NCI-H1436 treated with DMSO at 0.1 percent for 48 hours (cell line): ENCODE measurements at places on chromosomes 4 and X.

DNA sequence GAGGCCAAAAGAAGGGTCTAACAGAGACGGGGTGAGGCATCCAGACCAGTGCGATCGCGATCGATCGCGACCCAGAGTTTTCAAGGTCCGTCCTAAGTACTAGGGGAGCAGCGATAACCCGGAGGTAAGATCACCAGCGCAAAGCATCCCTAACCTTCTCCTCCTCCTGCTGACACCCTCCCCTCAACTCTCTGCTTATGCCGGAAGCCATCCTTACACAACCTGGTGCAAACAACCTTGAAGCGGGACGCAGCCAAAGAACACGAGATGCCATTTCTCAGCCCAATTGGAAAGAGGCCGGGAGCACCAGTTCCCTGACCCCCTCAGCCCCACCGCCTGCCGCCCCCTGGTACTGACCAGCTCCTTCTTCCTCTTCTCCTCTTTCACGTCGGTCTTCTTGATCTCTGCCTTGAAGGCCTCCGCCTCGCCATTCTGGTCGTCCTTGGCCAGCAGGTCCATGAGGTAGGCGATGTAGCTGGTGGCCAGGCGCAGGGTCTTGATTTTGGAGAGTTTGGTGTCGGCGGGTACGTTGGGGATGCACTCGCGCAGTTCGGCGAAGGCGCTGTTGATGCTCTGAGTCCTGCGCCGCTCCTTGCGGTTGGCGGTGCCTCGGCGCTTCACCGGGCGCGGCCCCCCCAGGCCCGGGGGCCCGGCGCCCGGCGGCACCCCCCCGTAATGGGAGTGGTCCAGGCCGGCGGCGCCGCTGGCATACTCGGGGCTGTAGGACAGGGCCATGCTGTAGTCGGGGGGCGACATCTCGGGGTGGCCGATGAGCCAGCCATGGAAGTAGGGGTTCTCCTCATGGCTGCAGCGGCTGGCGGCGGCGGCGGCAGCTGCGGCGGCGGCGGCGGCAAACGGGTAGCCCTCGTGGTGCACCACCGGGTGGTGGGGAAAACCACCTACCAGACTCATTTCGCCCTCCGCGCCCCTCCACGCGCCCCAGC, 1.4 kb downstream of the HAND2 start:
- no peak for DNase-seq

- no peak for DNase-seq
These were observed 59.2 kb downstream of the ARHGAP24 start for GRCh38 chr4:85534120-85534519.

- no peak for DNase-seq
These were observed 105.5 kb upstream of the DDIT4L start for GRCh38 chr4:100295792-100296191.

DNA sequence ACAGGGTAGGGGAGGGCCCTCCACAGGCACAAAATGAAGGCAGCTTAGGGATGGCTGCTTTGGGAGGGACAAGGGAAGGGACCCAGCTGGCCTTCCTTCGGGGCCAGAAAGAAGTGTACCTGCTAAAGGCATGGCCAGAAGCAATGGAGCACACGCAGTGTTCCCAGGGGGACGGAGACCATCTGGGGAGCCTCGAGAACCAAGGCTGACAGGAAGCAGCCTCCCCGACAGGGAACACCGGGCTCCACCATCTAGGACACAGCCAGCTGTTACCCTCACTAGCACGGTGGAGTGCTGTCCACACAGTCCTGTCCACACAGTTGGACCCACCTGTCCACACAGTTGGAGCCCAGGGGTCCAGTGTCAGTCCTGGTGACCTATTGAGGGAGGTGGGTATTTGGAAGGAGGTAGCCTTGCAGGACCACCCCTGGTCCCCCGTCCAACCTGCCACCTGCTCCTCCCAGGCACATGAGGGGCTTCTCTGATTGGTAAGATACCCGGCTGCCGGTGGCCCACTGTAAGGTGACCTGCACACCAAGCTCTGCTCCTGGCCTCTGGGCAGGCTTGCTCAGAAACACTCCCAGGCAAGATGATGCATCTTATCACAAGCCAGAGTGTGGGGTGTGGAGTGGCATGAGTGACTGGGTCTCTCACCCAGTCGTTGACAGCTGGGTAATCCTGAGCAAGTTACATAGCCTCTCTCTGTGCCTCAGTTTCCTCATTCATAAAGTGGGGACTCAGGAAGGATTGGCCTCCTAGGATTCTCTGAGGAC, 20.5 kb upstream of the AFAP1 start:
- no peak for DNase-seq

DNA sequence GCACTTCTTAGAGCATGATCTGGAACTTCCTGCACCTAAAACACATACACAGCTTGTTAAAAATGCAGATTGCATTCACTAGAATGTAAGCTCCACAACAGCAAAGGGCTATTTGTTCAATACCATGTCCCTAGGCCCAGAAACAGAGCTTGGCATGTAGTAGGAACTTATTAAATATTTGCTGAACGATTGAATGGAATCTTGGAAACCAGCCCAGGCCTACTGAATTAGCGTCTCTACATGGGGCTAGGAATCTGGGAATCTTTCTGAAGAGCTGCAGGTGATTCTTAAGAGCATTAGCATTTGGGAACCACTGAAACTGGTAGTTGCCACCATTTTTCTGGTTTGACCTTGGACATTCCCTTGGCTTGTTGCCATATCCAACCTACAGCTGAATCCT, 234.1 kb downstream of the STIM2 start:
- DNase-seq, result no peak

- peak; percentile 47 for DNase-seq
These were observed 88.8 kb upstream of the PCDH18 start for GRCh38 chr4:137621056-137621455.

- no peak for DNase-seq
These were observed 216.8 kb downstream of the GRID2 start for GRCh38 chr4:92520563-92520962.

- DNase-seq, result no peak
These were observed 22.2 kb upstream of the PLP1 start for GRCh38 chrX:103754401-103754800.

- DNase-seq, result no peak
These were observed 601 bp downstream of the SMARCAD1 start for GRCh38 chr4:94208266-94208665.

DNA sequence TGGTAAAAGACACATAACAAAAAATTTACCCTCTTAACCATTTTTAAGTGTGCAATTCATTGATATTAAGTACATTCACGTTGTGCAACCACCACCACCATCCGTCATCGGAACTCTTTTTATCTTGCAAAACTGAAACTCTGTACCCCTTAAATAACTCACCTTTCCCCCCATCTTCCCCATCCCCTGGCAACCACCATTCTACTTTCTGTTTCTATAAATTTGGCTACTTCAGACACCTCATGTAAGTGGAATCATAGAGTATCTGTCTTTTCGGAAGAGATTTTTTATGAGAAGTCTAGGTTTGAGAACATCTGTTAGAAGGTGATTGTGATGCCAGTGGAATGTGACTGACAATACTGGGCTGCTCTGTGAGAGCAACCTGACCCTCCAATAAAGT, 39.8 kb upstream of the CCDC149 start:
- no peak for DNase-seq

GRCh38 chrX:115367951-115368350, 78.4 kb downstream of the LUZP4 start:
- DNase-seq, result no peak

- no peak for DNase-seq
These were observed 1026.9 kb upstream of the SLIT2 start for GRCh38 chr4:19224820-19225219.

- no peak for DNase-seq
These were observed at the start of gene CC2D2A for GRCh38 chr4:15469402-15470127. Gene CC2D2A, plus strand, starts transcription at chr4:15469882. Its CDS starts 6,051 bp downstream, at chr4:15475933.

- no peak for DNase-seq
These were observed 80.2 kb downstream of the C4orf51 start for GRCh38 chr4:145760176-145760575.

- no peak for DNase-seq
These were observed at the start of gene IL13RA2 for GRCh38 chrX:115017455-115017854. Gene IL13RA2, minus strand, starts transcription at chrX:115017616. Its CDS starts 347 bp downstream, at chrX:115017269.

DNA sequence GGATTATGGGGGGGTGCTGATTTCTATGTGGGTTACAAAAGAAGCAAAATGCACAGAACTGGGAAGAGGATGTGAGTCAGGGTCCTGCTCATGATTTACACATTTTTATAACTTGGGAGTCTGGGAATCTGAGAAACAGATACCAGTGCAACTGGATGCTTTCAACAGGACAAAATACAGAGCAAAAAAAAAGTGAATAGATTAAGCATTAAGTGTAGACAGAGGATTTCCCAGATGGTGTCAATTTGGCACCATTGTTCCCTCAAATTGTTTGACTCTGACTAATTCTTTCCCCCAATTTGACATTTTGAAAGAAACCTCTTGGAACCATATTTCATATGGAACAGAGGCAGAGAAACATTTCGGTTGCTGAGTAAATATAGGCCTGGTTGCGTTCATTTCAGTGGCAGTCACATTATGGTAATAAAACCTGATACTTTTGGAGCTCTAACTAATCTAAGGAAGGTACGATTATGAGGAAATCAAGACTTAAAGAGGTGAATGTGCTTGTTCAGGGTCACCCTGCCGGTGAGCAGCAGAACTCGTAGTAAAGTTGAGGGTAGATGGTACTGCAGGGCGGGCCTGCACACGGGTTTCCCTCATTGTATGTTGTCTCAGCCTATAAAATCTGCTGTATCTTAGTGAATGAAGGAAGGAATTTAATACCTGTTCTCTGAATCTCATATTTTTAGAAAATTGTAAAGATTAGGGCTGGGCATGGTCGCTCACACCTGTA, 18.7 kb upstream of the CDKL5 start:
- DNase-seq, result no peak

GRCh38 chr4:24471486-24472160, 112.7 kb downstream of the DHX15 start:
- no peak for DNase-seq

- no peak for DNase-seq
These were observed 110.8 kb downstream of the PWWP3B start for GRCh38 chrX:106278951-106279350.

- no peak for DNase-seq
These were observed 229.7 kb downstream of the EVC2 start for GRCh38 chr4:5478697-5479096.

DNA sequence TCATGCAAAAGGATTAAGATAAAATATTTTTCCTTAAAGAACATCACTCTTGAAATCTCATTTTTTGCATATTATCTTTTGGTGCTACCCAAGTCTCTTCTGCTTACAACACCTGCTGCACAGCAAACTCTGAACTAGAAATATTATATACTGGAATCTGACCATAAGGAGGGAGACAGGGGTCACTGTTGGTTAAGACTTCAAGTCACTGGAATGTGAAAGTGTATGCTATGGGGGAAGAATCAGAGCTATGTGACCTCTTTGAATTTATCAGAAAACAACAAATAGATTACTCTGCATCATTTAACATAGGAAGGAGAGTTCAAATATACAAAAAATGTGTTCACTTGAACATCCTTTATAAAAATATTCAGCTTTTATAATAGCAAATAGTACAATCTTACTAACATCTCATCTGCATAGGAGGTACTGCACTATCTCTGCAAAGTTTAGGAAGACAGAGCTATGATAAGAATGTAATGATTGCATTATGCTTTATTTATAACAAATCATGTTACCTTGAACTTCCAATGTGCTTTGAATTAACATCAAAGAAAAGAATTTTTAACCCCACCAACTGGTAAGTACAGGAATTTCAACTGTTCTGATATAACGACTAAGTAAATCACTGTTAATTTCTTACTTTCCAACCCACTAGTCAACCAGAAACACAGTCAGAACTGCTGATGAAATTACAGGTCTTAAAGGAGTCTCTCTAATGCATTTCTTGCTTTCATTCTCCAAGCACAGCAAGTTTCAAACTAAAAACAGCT, 69.8 kb downstream of the ZNF827 start:
- no peak for DNase-seq

- DNase-seq, result no peak
These were observed 447.1 kb downstream of the AFF2 start for GRCh38 chrX:148947399-148947975.

DNA sequence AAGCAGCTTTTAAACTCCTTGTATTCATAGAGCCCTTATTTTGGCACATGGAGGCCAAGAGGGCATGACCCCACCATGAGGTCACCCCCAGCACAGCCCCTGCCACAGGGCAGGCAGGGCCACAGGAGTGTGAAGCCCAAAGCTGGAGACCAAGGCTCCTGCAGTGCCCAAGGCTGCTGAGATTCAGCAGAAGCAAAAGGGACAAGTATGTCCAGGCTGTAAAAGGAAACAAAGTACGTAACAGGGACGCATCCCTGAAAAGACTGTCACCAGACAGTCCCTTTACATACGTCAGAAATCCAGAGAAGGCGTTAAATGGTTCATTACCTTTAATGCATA, 18.9 kb downstream of the GAK start:
- DNase-seq, result no peak

DNA sequence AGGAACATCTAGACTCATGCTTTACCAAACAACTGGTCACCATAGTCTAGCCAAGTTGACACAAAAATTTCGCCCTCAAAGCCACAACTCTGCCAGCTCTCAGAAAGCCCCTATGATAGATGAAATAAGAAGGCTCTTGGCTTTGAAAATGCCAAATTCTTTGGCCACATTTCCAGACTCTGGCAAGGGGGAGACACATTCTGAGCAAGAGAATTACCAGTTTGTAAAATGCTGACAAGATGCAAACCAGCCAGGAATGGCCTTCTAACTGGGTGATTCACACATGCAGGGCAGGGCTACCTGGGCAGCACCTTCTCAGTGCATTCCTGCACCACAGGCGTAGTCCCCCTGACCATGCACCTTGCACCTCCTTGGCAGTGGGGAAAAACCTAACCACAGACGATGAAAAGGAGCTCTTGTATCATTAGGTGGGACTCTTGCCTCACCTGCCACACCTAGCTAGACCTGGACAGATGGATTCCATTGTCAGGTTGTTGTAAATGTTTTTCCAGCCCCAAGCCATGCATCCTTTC, 77.4 kb upstream of the CPEB2 start:
- no peak for DNase-seq

DNA sequence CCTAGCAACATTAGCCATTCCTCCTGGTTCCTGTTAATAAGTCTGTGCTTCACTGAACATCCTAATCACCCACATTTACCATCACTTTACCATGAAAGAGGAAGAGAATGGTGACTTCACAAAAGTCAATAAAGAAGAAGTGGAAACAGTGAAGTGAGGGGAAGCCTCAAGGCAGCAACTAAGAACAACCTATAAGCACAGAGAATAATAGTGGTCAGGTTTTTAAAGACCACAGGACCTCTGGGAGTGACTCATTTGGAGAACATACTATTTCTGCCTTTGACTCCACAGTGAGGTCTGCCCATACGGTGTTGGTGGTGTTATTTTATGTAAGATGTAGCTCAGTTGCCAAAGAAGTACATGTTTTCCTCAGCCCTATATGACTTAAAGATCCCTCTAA, 86.0 kb upstream of the TET2 start:
- DNase-seq, result no peak

GRCh38 chr4:185210102-185210981, 944 bp downstream of the SNX25 start:
- no peak for DNase-seq

DNA sequence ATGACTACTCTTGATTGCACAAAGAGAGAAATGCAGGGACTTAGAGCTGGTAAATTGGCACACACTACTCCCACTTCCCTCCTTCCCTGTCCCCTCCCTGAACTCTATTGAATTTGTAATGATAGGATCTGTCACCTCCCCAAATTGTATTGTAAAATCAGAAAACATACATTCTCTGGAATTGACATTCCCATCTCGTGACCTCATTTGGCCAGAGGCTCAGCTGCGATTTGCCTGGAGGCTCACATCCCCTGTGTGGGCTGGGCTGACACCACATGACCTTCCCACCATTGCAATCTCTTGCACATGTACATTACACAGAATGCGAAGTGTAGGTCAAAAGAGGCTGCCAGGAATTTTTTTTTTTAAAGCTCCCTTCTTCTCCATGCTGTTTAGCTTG, 172.1 kb downstream of the MID1IP1 start:
- no peak for DNase-seq

- no peak for DNase-seq
These were observed at the start of gene IRAK1 for GRCh38 chrX:154019633-154020528. Gene IRAK1, minus strand, starts transcription at chrX:154019902. Its CDS starts 90 bp downstream, at chrX:154019812.
